ENCODE measurements at places on chromosomes 2 and 18. TPM values are rescaled to one million over a fixed set of nuclear protein-coding genes. Genes with fewer than 3 reads are reported as not detected.

The FHOD3 gene
- 6.1 TPM for total RNA-seq

The GALR1 gene
- not detected for total RNA-seq

The TUBB8B gene
- total RNA-seq = not detected

The CPS1 gene
- total RNA-seq = 8.0 TPM

The ALPP gene
- 0.32 TPM for total RNA-seq

The ROCK1 gene
- 57.8 TPM for total RNA-seq

GRCh38 chr2:190674966-190675650, 26.2 kb downstream of the NAB1 start:
- no peak for DNase-seq

DNA sequence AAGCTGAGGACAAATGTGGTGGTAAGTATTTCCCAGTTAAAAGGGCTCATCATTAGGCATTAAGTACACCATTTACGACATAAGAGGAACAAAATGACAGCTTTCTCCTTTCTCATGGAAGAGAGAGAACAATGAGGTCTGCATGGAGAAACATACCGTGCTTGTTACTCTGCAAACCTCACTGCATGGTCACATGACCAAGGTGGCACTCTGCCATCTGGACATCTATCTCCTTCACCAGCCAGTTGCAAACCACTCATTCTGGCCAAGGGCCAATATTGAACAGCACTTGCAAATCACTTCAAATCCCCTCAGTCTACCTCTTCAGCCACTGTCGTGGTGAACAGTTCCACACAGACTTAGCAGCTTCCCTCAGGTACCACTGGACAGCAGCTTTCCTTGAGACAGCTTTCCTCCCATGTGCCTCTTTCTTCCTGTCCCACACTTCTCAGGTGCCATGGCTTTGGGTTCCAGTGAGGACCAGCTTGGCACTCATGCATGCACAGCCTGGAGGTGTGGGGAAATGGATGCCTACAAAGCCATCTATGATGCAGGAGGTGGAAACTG, 29.5 kb upstream of the DPP4 start:
- no peak for DNase-seq

DNA sequence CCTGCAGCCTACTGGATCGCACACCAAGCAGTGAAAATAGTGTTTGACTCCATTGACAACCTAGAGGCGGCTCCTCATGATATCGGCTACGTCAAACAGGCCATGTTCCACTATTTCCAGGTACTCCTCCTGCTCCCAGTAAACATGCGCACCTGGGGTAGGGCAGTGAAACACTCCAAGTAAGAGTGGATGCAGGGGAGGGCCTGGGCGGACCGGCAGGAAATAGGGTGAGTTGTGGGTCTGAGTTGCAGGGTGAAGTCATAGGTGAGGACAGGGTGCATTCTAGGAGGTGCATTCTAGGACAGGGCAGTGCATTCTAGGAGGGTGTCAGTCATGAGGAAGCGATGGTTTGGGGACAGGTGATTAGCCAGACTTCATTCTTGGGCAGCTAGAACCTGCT, 5.0 kb downstream of the NAGK start:
- DNase-seq = no peak

DNA sequence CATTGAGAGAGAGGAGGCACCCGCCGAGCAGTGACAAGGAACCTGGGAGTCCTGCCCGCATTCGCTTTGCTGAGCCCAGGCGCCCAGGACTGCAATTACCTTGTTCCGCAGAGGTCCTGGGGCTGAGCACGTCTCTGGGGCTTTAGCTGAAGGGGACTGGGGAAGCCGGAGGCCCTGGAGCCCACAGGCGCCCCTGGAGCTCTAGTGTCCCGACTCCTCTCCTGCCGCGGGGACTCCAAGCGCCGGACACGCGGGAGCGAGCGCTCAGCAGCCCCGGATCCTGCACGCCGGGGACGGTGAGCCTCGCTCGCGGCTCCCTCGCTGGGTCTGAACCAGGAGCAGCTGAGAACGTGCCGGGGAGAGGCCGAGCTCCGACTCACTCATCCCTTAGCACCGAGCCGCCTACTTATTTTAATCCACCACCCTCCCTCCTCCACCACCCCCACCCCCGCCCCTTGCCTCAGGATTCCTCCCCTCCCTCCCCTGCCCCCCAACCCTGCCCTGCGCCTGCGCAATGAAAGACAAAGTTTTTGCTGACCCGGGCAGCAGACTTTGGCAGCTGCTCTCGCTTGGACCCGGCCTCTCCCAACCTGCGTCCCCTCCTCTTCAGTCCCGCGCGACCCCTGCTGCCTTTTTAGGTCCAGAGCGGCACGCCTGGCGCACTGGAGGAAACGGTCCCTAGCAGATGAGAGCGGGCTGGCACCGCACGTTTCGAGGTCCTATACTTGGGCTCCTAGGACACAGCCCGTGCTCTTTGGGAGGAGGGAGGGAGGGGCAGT, at the start of gene OSR1:
Gene OSR1, minus strand, starts transcription at position 382 of the 779 bp plus-strand sequence. CDS start 4,818 bp downstream, outside the sequence.
- peak; percentile 37 for DNase-seq

- DNase-seq = no peak
Observed at GRCh38 chr2:85613717-85614515, 2.0 kb upstream of the C2orf68 start.

- no peak for DNase-seq
Observed at GRCh38 chr2:100520224-100520623, 42.6 kb upstream of the PDCL3 start.

- DNase-seq = no peak
Observed at GRCh38 chr2:42762823-42763804, 821 bp downstream of the OXER1 start.

DNA sequence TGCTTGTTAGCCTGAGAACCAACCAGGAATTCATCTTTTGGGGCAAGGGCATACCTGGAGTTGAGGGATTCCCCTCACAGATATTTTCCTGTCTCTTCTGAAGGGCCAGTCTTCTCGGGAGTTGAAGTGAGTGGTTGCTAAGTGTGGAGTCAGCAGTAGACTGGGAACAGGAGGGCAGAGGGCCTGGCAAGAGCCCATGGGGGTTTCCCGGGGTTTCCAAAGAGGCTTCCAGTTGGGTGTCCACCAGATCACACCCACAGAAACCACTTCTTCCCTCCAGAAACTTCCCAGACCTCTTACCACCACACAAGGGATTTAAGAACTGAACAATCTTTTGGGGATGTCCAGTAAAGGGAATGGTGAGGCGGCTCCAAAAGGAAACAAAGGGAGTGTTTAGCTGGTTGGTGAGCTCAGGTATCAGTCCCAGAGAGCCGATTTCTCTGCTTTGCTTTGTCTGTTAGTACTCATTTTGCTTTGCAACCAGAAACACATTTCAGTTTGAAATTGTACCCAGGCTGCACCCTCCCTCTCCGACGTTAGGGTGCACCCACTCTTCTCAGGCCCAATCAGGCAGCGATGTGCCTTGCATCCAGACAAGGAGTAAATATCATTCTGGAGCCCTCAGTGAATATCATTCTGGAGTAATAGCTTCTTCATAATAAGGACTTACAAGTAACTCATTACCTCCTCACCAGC, 47.5 kb upstream of the SPATS2L start:
- no peak for DNase-seq

DNA sequence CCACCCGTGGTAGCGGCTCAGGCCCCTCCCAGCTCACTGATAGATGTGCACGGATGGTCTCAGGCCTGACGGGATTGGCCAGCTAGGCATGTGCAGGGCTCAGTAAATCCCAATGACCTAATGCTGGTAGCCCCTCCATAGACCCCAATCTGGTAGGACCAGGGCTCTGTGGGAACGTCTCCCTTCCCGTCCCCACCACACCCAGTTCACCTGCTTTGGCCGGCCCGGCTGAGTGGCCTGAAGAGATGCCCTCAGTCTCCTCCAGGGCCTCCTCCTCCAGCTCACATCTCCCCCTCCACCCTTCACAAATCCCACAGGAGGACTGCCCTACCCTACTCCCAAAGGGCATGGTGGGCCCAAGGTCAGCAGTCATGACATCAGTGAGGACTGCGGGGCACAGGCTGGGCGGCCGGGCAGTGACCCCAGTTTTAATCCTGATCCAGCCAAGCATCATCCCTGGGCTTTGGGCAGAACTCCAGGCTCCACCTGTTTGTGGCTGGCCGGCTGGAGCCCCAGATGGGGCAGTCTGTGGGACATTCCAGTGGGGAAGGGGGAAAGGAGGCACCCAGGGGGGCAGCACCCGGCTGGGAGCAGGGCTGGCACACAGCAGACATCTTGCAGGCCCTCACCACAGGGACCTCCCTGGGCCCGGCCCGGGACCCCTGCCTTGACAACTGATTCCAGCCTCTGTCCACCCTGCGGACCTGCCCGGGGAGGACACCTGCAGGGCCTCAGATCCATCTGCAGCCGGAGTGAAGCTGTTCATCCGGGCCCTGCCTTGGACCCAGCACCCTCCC, 2.3 kb downstream of the KIF1A start:
- no peak for DNase-seq

DNA sequence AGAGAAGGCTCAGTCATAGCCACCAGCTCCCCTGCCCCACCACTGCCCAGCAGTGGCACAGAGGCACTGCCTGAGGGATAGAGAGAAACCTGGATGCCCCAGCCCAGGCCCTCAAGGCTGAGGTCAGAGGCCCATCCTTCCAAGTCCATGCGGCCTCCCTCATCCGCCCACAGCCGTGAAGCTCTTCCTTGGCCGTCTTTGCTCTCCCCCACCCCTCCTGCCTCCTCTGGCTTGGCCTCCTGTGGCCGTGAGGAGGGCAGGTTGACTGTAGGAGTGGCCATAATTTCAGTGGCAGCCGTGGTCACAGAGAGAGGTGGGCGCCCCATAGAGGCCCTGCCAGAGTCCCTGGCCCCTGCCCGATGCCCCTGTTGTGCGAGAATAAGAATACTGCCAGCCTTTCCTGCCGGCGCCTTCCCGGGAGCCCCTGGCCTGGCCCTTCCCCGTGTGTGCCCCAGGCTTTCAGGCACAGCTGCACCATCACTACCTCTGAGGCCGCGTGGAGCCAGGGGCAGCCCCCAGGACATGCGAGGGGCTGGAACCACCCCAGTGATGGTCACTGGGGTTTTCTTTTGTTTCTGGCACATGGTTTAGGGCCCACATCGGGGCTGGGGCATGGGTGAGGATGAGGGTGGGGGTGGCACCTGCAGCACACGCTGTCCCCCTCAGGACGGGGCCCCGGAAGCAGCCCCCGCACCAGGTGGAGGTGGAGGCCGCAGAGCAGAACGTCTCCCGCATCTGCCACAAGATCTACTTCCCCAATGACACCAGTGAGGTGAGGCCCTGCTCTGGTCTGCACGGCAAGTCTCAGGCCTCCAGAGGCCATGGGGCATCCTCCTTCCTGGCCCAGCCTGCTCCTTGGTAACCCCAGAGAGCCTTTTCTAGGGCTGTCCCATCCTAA, 13.1 kb upstream of the GPR17 start:
- no peak for DNase-seq

DNA sequence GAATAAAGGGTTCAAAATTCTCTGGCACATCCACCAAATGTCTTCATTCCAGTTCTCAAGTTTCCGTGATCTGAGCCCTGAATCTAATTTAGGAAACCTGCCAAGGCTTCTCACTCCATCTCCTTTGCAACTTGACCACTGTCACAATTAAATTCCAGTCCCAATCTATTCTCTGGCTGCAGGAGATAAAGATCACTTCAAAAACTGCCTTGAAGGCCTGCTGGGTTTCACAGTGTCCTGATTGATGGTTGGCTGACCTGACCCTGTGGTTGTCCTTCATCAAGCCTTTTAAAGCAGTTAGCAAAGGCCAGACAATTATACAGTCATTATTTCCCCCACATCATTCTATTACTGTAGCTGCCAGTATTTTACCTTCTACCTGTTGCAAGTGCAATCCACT, 60.3 kb upstream of the DNAJC10 start:
- DNase-seq = peak; percentile 43

DNA sequence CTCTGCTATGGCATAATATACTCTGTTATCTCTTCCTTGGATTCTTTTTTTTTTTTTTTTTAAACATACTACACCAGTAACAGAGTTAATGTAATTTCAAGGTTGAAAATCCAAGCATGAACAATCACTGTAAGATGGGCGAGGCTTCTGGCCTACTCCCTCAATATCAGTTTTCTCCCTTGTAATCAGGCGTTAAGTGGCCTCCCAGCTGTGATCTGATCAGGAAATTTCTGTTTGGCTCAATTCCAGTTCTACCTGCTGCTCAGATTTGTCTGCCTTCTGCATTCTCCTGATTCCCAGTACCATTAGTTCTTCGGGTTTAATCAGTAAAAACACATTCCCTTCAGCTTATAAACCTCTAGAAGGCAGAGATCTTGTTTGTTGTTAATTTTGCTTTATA, 18.6 kb downstream of the PRKD3 start:
- no peak for DNase-seq

Measured in astrocyte (in vitro differentiated cells and primary cell).